Effector memory CD4-positive, alpha-beta T cell (primary cell): ENCODE measurements at places on chromosomes 2 and 18.

- no peak for DNase-seq
Observed at GRCh38 chr18:12906773-12907172, 22.7 kb upstream of the PTPN2 start.

DNA sequence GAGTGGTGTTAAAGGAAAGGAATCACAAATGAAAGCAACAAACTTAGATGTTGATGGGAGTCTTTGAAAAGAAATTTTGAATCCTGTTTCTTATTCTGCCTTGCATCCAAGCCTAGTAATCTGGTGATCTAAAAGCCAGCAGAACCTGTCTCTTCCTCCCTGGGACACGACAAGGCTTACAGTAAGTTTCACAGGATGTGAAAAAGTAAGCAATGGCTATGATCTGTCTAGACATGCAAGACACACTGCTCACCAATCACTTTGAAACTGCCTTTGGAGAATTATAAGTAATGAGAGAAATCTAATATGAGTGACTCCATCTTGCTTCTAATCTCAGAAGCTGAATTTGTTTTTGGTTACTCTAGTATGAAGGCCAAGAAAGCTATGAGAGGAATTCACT lies 103.7 kb downstream of the KCNH7 start:
- no peak for DNase-seq

DNA sequence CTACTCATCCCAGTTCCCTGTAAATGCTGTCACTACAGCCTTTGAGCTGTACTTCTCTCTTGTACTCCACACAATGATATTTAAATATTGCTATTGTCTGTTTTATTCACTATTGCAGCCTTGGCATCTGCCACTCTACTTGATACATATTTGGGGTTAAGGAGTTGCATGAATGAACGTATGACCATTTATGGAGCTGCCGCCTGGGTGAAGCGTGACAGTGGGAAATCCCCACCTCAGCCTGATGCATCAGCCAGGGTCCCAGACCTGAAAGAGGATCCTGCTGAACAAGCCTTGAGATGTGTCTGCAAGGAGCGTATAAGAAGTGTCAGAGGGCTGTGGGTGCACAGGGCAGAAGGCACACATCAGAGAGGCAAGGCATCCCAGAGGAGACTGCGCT lies 39.1 kb downstream of the MRPL35 start:
- DNase-seq: no peak

GRCh38 chr2:106030287-106031268 lies 163.5 kb downstream of the UXS1 start:
- DNase-seq: no peak

DNA sequence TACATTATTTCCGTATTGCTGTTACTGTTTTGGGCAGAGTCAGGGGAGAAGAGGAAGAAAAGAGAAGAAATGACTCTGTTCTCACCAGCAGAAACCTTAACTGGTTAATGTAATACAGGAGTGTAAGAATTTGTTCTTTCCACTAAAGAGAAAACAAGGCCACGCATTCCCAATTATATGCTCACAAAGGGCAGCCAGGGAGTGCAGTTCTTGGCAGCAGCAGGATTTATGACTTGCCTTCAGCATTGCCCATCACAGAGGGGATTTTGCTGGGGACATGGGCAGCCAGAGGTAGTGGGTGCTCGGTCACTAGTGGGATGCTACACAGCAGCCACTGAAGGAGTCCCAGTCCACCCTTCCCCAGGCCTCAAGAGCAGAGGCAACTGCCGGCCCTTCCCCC lies 18.4 kb downstream of the MREG start:
- no peak for DNase-seq

DNA sequence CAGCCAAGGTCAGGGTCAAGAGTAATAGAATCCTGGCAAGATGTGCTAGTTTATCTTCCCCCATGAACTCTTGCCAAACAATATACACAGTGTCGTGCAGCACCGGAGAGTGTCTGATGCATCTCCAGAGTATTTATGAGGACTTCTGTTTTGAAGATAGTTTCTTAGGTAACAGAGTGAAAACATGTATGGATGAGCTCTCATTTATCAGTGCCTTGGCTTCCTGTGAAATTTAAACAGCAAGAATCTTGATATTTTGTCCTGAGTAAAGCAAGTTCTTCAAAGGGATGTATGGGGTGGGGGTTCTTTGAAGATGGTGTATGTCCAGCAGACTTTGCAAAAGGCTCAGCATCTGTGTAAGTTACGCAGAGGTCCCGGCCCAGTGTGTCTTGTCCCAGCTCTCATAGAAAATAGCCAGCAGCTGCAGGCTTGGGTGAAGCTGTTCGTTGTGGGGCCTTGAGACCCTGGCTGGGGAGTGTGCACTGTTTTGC lies 361.0 kb upstream of the NT5C1B start:
- no peak for DNase-seq

GRCh38 chr2:196260546-196260945 lies 89.2 kb upstream of the STK17B start:
- DNase-seq: no peak

DNA sequence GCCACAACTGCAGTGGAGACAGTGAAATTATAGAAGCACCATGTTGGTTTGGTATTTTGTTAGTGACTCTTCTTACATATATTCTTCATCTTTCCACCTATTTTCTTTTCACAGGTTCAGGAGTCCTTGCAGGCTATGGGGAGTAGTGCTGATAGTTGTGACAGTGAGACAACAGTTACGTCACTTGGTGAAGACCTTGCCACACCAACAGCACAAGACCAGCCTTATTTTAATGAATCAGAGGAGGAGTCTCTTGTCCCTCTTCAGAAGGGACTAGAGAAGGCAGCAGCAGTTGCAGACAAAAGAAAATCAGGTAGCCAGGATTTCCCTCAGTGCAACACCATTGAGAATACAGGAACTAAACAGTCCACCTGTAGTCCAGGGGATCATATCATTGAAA lies 23.6 kb downstream of the ITPRID2 start:
- DNase-seq: no peak

- DNase-seq: no peak
Observed at GRCh38 chr18:52343138-52343537, 3.1 kb downstream of the DCC start.

DNA sequence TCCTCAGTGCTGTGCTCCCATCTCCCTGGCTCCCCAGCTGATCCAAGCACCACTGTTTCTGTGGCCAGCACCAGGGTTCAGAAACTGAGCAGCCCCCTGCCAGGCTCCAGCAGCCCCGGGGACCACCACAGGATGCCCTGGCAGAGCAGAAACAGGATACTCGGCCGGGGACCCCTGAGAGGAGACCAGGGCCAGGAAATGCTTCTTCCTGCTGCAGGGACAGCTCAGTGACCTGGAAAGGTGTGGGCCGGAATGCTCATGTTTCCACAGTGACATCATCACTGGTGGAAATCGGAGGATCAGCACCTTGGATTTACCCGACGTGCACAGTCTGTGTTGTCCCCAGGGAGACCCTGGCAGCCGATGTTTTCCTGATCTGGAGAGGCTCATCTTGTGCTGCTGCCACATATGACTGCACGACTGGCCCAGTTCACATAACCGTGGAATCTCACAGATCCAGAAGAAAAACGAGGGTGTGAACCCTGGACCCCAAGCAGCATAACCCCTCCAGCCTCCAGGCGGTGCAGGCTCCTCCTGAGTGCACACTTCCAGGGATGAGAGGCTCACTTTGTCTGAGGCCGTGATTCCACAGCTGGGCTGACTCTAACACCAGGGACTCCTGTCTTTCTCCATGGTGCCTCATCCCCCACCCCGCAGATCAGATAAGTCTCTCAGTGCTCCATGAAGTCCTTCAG lies 58.0 kb downstream of the DDX1 start:
- DNase-seq: no peak

DNA sequence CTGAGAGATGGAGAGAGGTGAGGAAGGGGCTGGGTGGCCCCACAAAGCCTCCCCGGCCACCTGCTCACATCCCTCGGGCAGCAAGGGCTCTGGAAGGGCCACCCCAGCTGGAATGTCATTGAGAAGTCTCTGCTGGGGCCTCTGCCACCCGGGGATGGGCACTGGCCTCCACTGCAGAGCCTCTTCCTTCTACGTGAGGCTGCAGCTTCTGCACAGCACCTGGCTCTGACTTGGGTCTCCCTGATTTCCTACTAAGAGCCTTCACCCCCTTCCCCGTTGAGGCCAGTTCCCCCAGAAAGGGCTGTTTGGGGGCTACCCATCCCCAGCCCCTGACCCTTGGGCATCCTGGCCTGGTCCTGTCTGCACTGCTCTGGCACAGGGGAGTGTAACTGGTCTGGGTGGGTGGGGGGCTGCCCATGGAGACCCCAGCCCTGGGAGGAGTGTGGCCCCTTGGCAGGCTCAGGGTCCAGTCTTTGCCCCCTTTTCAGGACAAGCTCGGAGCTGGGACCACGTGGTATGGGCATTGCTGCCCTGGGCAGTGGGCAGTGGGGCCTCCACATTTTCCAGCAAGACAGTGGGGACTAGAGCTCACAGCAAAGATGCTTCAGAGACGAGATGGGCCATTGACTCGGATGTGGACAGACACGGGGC lies 5.6 kb downstream of the PDCD1 start:
- DNase-seq: no peak

GRCh38 chr2:43292851-43293743 lies 66.7 kb upstream of the ZFP36L2 start:
- no peak for DNase-seq

DNA sequence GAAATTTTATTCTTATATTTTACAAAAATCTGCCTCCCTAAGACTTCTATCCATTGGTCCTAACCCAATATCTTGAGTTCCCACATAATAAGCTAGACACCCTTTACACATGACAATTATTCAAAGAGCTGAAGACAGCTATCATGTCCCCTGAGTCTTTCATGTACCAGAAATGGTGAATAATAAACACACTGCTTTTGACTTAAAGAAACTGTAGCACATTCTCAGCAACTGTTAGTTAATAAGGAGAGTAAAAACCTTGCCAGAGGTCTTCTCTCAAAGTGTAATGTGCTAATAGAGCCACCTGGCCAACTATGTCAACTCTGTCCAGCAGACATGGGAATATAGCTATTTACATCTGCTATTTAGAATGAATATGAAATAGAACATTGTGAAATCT lies 109.7 kb upstream of the ARL5A start:
- DNase-seq: no peak
